ENCODE measurements at places on chromosomes 12 and 14.

- no peak for DNase-seq
These were observed 4.3 kb upstream of the ASB2 start for GRCh38 chr14:93980456-93981201.

- DNase-seq: no peak
These were observed 618.6 kb upstream of the TMEM132C start for GRCh38 chr12:127648321-127648720.

DNA sequence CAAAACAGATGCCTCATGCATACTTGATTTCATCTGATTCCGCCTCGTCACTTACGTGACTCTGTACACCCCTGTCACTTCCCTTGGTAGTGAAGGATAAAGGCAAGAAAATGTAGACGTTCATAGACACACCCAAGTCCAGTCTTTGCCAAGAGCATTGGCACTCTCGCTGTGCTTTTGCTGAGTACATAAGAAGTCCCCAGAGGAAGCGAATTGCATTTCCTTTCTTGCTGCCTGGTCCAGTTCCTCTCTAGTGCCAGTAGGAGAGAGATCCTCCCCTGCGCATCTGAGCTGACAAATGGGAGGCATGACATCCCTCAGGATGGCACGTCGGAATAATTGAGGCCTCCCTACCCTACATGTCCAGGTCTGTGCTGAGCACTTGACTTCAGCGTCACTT is 21.3 kb upstream of the RIN3 start:
- no peak for DNase-seq

DNA sequence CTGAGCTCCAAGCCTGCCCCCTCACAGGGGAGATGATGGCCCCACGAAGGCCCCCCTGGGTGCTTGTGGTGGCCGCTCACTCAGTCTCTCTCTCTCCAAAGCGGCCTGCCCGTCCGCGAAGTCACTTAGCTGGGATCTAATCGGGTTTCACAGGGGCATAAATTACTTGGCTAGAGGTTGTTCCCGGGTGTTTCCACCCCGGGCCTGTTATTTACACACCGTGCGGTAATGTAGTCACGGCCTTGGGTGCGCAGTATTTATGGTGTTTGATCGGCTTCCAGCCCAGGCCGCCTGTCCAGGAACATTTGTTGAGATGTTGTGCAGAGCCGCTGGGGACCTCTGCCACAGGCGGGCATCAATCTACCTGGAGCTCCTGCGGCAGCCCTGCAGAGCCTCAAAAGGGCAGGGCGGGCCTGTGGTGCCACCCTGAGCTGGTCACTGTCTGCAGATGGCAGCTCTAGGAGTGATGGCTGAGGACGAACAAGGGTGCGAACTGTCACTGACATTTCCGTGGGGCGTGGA is 91.2 kb downstream of the KIF26A start:
- DNase-seq: no peak

GRCh38 chr12:108757856-108758255 is 26.5 kb upstream of the CORO1C start:
- no peak for DNase-seq

GRCh38 chr12:69324797-69325466 is 23.2 kb upstream of the LYZ start:
- DNase-seq: no peak

All from HEK293T (cell line).